Fibroblast of pulmonary artery (primary cell): ENCODE measurements at places on chromosomes 1 and 21.
A peak's percentile ranks its signal among the peaks of the same experiment; 100 is the strongest.

GRCh38 chr1:110114784-110115183 lies 2.5 kb downstream of the UBL4B start:
- no peak for DNase-seq

DNA sequence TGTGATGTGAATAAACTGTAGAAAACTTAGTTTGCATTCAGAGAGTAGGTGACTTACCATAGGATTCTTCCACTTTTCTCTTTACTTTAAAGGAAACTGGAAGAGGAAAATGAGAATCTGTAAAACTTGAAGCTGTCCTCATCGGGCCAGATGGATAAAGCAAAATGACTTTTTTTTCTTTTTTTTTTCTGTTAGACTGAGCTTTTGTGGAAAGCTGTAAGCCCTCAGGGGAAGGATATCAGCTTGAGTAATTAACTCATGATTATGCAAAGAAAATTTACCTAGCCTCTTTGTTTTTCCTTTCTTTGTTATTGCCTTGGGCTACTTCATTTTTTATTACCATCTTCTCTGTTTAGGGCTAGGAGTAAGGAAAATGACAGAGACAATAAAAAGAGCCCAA lies 53.4 kb downstream of the DPH5 start:
- DNase-seq = no peak

DNA sequence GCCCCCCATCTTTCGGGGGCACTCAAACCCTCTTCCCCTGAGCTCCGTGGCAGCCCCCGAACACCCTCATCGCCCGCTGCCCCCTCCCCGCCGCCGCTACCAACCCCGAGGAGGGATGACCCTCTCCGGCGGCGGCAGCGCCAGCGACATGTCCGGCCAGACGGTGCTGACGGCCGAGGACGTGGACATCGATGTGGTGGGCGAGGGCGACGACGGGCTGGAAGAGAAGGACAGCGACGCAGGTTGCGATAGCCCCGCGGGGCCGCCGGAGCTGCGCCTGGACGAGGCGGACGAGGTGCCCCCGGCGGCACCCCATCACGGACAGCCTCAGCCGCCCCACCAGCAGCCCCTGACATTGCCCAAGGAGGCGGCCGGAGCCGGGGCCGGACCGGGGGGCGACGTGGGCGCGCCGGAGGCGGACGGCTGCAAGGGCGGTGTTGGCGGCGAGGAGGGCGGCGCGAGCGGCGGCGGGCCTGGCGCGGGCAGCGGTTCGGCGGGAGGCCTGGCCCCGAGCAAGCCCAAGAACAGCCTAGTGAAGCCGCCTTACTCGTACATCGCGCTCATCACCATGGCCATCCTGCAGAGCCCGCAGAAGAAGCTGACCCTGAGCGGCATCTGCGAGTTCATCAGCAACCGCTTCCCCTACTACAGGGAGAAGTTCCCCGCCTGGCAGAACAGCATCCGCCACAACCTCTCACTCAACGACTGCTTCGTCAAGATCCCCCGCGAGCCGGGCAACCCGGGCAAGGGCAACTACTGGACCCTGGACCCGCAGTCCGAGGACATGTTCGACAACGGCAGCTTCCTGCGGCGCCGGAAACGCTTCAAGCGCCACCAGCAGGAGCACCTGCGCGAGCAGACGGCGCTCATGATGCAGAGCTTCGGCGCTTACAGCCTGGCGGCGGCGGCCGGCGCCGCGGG lies 837 bp downstream of the FOXD3 start:
- DNase-seq = peak; percentile 21

DNA sequence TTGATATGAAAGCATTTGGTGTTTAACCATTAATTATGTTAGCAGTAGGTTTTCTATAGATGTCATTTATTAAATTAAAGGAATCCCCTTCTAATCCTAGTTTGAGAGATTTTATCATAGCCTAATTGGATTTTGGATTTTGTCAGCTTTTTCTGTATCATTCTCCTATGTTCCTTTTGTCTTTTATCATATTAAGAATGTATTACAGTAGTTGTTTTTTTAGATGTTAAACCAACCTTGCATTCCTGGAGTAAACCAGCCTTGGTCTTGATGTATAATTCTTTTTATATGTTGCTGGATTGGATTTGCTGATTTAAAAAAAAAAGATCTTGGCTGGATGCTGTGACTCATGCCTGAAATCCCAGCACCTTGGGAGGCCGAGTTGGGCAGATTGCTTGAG lies 5.6 kb downstream of the SETDB1 start:
- DNase-seq = peak; percentile 37

- DNase-seq = peak; percentile 95
Measured at GRCh38 chr1:93816970-93817678, 61.9 kb downstream of the DNTTIP2 start.

GRCh38 chr1:193680247-193680923 lies 494.0 kb upstream of the B3GALT2 start:
- no peak for DNase-seq

DNA sequence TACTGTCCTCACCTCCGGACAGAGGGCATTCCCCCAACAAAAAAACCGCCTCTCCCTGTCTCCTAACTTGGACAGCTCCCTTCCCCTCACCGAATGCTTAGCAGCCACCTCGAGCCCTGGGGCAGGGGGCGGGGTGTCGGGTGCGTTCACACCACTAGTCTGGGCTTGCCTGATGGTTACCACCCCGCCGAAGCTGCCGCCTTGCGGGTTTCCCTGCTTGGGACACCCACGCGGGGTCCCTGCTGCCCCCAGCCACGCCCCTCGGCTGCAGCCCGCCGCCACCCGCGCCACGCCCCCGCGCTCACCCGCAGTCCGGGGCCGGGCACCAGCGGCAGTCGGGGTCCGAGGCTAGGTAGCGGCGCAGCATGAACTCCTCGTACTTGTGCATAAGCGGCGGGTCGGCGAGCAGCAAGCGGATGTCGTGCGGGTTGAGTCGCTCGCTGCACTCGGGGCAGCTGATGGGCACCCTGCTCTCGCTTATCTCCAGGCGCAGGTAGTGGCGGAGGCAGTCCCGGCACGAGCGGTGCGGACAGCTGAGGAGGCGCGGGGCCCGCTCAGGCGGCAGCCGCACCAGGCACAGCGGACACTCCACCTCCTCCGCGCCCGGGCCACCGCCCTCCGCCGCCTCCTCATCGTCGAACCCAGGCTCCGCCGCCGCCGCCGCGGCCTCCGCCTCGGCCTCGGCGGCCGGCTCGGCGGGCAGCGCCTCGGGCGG lies 706 bp downstream of the RNF19B start:
- peak; percentile 46 for DNase-seq

DNA sequence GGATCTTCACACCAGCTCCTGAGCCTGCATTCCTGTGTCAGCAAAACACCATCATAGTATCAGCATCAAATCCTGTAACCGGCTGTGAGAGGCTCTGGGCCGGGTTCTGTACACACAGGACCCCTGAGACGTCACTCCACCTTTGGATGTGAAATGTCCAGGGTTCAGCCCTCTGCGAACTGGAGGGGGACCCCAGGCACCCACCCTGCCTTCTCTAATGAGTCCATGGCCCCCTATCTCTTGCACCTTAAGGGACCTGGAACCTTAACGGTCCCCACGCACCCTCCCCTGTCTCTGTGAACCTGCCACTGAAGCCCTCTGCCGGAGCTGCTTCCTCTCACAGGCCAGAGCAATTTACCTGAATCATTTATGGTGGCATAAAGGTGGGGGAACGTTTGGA lies 257.8 kb downstream of the NPHP4 start:
- DNase-seq = no peak

DNA sequence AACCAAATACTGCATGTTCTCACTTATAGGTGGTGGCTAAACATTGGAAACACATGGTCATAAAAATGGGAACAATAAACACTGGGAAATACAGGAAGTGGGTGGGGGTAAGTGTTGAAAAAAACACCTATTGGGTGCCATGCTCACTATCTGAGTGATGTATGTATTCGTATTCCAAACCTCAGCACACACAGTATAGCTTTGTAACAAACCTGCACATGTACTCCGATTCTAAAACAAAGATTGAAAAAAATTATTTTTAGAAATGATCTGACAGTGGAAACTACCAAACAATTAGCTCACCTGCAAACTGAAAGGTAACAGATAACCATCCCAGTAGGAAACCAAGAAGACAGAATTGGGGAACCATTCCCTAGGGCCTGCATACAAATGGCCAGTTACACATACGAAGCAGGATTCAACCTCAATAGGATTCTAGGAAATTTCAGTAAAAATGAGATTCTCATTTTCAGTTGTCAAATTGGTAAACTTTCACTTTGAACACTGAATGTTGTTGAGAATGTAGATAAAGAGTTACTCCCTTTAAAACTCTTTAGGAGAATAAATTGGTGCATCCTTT lies 88.1 kb upstream of the LRRC8D start:
- no peak for DNase-seq

DNA sequence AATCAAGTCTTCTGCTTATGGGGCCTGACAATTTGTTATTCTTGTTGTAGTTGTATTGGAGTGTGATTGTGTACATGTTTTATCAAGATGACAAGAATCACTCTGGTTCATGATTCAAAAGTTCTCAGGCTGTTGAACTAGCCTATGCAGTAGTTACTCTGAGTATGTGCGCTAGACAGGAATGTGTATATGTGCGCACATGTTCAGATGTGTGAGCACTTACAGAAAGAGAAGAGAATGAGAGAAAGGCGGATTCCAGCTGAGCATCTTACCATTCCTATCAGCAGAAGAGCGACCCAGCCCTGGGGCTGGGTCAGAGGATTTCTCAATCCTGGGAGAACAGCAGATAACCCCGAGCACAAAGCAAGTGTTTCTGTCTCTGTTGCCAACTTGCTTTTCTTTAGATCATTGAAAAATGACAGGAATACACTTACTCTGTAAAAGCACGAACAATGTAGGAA lies 110.8 kb upstream of the HOOK1 start:
- DNase-seq = no peak

DNA sequence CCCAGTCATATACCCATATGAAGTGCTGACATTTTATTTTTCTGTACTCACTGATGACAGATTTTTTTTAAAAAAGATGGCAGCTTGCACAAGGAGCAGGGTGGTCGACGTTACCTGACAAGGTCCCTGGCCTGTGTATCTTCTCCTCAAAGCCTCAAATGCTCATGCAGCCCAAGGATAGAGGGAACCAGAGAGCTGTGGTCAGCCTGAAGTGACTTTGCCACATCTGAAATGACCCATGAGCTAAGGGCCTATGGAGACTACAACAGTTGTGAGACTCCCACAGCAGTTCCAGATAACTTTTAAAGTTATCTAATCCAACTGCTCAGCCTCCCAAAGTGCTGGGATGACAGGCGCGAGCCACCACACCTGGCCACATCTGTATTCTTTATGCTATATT lies 131.1 kb downstream of the GLUL start:
- DNase-seq = no peak

GRCh38 chr1:88541596-88541995 lies 142.5 kb upstream of the PKN2 start:
- no peak for DNase-seq

DNA sequence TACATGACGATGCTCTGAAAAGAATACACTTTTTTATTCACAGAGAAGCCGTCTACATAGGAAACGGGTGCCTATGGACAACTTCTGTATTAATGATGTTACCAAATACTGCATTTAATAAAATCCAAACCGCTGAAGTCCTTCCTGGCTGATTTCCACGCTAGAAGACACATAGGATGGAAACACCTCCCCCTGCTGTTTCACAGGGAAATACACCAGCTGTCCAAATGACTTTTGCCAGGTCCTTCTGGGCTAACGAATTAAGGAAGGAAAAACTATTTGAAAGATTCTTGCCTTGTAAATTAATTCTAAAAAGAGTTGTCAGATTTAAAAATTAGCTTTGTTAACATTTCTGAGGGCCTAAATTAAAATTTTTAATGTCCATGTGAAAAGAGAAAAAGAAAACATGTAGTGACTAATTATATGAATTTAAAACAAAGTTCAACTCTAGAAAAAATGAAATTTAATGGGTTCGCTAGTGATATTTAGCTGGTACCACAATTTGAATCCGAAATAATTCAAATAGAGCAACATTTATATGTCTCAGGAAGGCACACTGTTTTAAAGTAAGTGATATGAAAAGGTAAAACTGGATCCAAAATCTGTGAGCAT lies 146.0 kb downstream of the RERE start:
- peak; percentile 90 for DNase-seq

DNA sequence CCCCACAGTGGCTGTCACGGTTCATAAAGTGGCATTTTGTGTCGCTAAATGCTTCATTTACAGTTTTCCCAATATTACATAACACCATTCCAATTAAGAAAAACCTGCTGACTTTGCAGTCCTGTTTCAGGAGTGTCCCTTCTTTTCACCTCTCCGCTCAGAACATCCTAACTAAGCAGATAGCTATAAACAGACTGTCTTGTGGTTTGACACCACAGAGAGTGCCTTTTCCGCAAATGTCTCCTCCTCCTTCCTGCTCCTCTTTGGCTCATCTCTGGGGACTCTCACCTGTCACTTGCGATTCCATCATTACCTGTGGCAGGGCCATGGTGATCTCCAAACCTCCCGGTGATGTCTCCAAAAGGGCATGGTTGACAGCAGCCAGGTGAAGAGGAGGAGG lies 119.0 kb downstream of the CNIH3 start:
- DNase-seq = no peak

DNA sequence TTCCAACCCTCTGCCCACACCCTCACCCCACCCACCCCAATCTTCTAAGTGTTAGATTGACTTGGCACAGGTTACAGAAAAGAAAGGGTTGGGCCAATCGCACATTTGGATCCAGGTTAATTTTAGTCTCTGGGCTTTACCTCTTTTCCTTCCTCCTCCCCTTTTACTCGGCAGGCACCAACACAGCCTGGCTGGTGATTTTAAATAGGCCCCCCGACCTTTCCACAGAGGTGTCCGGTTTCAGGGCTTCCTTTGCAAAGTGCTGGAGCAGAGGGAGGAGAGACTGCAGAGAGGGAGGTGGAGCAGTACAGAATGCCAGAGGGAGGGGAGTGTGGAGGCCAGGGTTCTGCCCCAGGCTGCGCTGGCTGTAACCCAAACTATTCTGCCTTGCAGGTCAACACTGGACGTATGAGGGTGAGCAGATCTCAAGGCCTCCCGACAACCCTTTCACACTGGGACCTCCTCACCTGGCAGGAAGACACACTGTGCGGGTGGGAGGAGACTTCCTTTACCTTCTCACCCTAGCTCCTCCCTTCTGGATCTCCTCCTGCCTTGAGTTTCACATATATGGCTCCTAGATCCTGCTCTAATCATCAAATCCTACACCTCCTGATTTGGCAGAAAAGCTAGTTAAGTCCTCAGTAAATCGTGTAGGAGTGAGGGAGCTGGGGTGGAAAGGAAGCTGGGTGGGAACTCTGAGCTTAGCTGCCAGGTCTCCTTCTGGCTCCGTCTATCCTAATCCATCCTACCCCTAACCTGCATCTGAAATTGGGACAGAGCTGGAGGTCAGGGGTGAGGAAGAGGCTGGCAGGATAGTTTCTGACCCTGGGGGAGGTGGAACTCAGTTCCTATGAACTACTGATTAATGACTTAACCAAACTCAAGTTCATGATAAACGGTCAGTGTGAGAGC lies 2.4 kb downstream of the CA14 start:
- DNase-seq = no peak
